ENCODE measurements at places on chromosomes 11 and 22.

GRCh38 chr11:75667255-75667830 lies 1.5 kb downstream of the MAP6 start:
- no peak for DNase-seq

DNA sequence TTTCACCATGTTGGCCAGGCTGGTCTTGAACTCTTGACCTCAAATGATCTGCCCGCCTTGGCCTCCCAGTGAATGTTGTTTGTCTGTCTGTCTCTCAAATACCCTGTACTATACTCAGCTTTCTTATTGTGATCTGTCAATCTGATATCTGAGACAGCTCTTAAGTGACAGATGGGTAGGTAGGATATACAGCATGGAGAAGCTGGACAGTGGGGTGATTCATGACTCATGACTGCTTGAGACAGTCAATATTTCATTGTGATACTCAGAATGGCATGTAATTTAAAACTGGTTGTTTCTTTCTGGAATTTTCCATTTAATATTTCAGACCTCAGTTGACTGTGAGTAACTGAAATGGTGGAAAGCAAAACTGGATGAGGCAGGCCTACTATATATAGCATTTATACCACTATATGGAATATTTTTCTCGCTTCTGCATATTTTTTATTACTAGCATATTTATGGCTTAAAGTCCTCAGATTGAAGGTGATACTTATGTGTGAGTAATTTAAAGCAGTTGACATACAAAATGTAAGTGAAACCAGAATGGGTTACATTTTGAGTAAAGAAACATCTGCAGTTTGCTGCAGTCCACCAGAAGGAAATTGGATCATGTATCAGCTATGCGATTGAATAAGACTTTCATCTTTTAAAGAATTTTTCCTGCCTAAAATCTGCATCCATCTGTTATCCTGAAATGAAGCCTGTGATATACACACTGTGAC lies 22.3 kb downstream of the ARHGAP42 start:
- no peak for DNase-seq

GRCh38 chr11:130510407-130511006 lies 62.1 kb downstream of the ADAMTS15 start:
- peak; percentile 73 for DNase-seq

GRCh38 chr11:32511926-32512325 lies 71.7 kb upstream of the EIF3M start:
- DNase-seq: no peak

DNA sequence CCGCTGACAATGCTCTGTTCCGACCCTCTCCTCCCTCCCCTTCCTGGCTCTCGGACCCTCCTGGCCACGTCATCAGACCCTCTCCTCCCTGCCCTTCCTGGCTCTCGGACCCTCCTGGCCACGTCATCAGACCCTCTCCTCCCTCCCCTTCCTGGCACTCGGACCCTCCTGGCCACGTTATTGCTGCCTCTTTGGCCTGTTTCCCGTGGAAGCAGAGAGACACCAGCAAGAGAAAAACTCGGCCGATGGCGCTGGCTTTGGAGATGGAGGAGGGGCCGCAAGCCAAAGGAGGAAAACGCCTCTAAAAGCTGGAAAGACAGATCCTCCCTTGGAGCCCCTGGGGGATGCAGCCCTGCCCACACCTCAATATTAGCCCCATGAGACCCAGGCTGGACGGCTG lies 463.3 kb downstream of the BRD1 start:
- DNase-seq: no peak

- no peak for DNase-seq
These were observed 431 bp downstream of the KMT2A start for GRCh38 chr11:118436639-118437207.

GRCh38 chr22:24433001-24433827 lies 5.8 kb downstream of the ADORA2A start:
- DNase-seq: no peak

Data from LNCaP clone FGC (cell line).